ENCODE measurements at places on chromosomes 5 and 9.

DNA sequence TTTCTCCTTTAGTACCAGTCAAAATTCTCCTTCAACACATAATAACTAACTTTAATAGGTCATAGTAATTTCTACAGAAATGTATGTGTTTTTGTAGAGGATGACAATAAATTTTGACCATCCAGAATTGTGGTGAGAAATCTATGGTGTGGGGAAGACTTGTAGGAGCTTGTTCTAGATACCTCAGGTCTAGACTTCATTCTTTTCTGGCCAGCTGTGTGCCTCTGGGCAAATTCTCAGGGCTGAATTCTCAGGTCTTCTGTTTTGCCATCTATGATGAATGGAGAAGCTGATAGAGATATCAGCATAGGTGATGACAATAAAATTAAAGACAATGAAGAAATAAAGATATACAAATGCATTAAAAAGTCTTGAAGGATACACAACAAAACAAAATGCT lies 298.6 kb upstream of the MEF2C start:
- DNase-seq: no peak

- DNase-seq: no peak
These were observed 166.4 kb downstream of the CDH6 start for GRCh38 chr5:31359839-31360238.

DNA sequence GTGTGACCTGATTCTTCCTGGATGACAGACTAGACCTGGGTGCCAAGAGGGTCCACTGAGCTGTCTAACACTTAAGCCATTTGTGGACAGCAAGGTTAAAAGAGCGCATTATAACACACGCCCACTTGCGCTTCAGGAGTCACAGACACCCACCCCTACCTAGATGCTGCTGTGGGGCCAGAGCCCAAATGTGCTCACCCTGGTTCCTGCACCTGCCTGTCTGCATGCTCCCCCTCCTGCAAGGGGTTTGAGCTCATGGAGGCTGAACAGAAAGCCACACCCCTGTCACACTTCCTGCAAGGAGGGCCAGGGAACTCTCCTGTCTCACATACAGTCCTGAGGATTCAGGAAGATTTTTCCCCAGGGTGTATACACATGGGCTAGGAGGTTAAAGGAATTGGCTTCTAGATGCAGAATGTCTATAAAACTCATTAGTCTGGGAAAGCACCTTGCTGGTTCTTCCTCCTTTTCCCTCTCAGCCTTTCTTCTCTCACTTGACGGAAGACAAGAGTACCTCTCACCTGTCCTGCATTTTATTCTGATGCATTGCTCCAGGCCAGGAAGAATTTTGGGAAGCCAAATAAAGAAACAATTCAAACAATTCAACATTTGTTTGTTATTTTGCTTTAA lies 87.4 kb upstream of the LHFPL2 start:
- no peak for DNase-seq

GRCh38 chr5:94693043-94693822 lies 74.8 kb downstream of the SLF1 start:
- DNase-seq: no peak

GRCh38 chr9:21708260-21708711 lies 94.2 kb upstream of the MTAP start:
- no peak for DNase-seq

DNA sequence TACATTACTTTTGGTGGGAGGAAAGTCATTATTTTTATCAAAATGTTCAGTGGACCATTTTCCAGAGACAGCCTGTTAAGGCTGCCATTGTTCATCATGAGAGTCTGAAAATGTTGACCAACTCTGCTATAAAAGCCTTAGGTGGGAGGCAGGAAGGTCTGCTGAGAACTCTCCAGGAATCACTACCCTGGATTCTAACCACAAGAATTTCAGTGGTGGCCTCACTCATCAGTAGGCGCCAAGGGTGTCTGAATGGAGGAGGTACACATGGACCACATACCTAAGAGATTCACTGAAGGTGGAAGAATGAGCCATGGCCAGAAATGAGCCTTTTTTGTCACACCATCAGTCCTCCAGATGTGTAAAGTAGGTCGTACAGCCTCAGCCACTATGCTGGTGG lies 21.0 kb upstream of the TLX3 start:
- DNase-seq: no peak

GRCh38 chr9:115327436-115328122 lies 209.6 kb upstream of the TNC start:
- no peak for DNase-seq

DNA sequence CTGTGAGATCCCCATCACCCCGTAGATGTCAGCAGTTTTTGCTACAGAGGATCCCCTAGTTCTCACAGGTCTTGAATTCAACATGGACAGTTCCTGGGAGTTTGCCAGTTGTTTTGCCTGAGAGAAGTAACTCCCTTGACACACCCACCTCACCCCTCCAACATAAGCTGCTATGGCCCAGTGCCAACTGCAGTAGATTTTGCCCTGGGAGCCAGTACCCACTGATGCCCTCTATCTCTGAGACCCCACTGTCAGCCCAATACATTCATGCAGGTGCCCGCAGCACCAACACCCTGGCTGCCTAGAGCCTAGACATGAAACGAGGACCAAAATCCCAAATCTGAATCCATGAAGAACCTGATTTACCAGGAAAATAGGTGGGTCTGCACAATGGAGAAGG lies 583.9 kb upstream of the CTNND2 start:
- no peak for DNase-seq

- DNase-seq: no peak
These were observed 1.0 kb upstream of the EFNA5 start for GRCh38 chr5:107671742-107672210.

DNA sequence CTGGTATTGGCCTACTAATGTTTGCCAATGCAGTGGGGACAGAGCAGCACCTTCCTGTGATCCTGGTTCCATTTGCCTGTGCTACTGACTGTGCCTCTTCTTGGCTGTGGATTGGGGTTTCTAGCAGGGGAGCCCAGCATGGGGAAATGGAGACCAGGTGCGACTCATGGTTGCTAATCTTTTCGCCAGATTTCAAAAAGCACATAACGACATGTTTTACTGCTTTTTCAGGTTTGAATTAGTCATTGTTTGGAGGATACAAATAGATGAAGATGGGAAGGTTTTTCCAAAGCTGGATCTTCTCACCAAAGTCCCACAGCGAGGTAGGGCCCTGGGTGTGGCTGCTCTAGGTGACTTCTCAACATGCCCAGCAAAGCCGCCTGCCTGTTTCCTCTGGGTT lies 57.6 kb downstream of the IPPK start:
- DNase-seq: no peak

- no peak for DNase-seq
These were observed 73.8 kb downstream of the JAKMIP2 start for GRCh38 chr5:147708708-147709107.

- no peak for DNase-seq
These were observed 167.7 kb upstream of the RPS23 start for GRCh38 chr5:82445726-82446335.

- DNase-seq: no peak
These were observed 35.2 kb upstream of the NFIB start for GRCh38 chr9:14349146-14349446.

GRCh38 chr5:64165500-64166200 lies at the start of gene RNF180:
RNF180 (plus strand) TSS chr5:64165843; CDS start chr5:64200808, 34,965 bp downstream.
- DNase-seq: no peak

GRCh38 chr5:7192016-7192415 lies 203.9 kb upstream of the ADCY2 start:
- no peak for DNase-seq

DNA sequence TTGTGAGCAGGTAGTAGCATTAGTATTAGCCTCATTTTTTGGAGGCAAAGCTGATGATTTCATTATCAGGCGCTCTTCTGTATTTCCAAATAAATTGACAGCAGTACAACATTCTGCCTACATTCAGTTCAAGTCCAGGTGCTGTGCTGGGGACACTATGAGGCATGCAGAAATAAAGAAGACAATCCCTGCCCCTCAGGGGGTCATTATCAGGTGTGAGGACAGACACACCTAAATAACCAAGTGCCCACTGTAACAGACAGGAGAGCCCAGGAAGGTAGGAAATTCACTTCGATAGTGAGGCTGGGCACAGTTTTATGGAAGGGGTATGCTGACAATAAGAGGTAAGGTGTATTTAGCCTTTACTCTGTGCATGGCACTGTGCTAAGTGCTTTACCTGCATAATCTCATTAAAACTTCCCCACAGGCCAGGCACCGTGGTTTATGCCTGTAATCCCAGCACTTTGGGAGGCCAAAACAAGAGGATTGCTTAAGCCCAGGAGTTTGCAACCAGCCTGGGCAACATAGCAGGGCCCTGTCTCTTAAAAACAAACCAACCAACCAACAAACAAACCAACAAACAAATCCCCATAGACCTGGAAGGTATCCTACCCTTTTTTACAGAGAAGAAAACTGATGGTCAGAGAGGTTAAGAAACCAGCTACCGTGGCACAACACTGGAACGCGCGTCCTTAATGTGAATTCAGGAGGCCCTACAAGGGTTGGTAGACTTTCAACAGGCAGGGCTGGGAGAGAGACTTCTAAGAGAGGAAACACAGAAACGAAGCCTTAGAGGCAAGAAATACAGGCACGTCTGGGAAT lies 17.5 kb upstream of the GPX3 start:
- DNase-seq: no peak

DNA sequence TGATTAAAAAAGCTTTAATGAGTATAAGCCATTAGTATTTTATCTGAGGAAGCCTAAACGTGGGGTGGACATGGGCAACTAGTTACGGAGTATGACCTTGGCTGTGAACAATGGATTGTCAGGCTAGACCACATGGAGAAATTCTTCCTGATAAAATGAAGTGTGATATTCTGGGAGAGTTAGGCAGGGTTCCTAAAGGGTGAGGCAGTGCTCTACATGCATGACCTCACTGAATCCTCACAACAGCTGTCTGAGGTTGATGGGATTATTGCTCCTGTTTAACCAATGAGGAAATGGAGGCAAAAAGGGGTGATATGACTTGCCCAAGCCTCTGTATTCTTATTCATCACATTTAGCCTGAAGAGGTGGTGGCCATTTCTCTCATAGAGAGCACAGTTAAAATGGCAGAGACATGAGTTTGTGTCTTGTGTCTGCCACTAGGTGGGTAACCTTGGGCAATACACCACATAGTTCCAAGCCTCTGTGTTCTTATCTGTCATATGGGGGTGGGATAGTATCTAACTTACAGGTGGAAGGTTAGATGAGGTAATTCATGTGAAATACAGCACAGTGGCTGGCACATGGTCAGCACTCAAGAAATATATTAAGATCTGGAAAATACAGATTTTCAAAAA lies 96.1 kb upstream of the NR3C1 start:
- DNase-seq: no peak

DNA sequence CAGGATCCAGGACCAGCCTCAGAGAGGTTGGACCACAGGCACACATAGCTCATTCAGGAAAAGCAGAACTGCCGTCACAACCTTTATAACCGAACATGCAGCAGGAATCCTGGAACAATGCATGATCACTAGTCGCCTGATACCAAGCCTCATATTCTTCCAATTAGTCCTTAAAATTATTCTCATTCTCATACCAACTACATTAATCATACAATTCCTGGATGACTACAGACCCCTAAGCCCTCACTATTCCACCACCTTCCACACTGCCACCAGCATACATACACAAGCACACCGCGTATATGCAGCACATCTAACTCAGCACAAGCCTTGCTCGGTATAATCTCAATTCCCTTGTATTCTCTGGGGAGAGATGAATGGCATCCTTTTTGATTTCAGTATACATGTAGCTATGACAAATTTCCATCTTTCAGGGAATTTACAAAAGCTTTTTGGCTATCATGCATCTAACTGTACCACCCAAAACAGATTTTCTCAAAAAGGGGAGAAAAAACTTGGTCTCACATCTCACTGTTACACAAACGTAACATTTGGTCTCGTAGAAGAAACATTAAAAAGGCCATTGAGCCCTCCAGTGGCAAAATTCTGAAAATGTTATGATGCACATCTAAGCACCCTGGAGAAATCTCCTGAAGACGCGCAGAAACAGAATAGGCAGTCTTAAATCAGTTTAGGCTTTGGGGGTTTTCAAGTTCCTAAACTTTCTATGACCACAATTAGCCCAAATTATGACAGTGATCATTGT lies 46.2 kb downstream of the MCTP1 start:
- DNase-seq: no peak

DNA sequence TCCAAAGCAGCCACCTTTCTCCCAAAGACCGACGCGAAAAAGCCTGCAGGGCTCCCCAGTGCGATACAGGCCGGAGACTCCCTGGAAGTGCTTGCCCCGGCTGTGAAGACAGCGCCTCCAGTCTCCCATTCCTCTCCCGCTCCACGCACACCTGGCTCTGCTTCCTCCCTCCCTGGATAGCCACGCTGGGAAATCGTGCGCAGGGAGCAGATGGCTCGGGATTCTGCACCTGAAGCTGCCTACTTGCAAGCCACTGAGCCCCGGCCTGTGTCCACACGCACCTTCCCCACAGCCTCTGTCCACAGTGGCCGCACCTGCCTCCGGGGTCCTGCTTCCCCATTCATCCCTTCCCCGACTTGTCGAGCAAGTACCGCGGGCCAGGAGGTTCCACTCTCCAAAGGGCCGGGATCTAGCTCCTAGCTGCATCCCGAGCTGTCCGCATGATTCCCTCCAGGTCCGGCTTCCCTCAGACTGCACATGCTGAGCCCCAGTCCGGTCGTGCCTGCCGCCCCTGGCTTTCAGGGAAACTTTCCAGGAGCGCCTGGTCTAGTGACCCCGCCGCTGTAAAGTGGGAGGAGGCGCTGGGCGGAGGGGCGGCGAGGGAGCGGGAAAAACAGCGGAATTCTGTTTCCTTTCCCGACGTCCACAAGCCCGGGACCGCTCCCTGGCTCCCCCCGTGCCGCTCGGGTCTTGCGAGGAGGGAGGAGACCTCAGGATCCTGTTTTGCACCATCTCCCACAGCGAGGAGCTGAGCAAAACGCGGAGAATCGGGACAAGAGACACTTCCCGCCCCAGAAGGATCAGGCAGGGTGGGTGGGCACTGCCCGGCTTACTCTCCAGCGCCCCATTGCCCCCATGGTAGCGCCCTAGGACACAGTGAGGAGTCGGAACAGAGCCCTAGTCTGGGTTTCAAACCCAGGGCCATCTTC lies 2.0 kb downstream of the SEMA6A start:
- no peak for DNase-seq

- no peak for DNase-seq
These were observed 5.4 kb downstream of the RAD17 start for GRCh38 chr5:69374911-69375446.

DNA sequence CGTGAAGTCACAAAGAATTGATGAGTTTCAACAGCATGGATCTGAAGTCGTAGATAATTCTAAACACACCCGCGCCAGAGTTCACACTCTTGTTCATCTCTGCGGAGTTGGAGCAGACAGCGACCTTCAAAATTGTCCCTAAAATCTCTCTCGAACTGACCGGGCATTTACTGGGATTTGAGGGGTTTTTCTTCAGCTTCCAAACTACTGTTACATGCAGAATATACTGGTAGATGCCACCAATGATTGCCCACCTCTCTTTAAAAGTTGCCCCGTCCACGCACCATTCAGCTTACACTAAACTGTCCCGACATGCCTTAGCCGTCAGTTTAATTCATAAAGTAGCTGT lies 5.2 kb upstream of the ISL1 start:
- no peak for DNase-seq

DNA sequence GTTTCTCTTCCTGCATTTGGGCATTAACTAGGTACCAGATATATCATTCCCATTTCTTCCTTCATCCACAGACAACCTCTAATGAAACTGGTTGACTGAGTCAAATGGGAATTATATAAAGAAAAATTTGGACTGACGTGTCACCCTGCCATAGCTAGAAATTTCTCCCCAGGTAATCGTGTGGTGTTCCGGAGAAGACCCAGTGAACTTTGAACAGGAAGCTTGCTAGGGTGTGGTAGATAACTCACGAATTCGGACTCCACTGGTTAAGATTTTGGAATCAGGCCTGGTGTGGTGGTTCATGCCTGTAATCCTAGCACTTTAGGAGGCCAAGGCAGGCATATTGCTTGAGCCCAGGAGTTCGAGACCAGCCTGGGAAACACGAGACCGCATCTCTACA lies 114.3 kb upstream of the OTULINL start:
- no peak for DNase-seq
